Upper lobe of right lung (tissue), 1 donor: ENCODE measurements at places on chromosomes 12 and 14. TPM values are rescaled to one million over a fixed set of nuclear protein-coding genes. Genes with fewer than 3 reads are reported as not detected.

Gene SYT1
- total RNA-seq, result 0.58 TPM

Gene CDK2
- 28.0 TPM for total RNA-seq

DNA sequence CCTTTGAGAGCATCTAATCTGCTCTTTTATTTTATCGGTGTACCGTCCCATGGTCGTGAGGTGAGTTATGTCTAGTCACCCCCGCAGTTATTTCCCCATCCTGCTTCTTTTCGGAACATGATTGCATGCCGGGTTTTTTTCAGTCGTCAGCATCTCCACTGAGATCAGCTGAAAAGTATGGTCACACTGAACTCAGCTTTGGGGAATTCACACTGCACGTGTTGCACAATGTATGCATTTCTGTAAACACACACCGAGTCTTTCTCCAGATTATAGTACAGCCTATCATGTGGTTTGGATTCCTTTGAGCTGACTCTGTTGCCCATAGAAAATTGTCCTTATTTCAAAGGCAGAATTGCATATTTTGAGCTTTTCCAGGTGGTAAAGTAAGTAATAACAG is 24.6 kb downstream of the PLXNC1 start:
- H3K4me1 ChIP-seq, result peaks cover 24% of the 10 kb centered on the region
- H3K27ac ChIP-seq, result peak overlapping the region; percentile 42
- no peak overlapping the region for H3K4me3 ChIP-seq
- no peak for DNase-seq

Gene PAX9
- total RNA-seq, result 0.78 TPM

Gene YLPM1
- 53.0 TPM for total RNA-seq

Gene ARHGDIB
- total RNA-seq, result 228 TPM

Gene TAS2R7
- total RNA-seq, result not detected

Gene OSGEP
- 33.8 TPM for total RNA-seq

GRCh38 chr14:92501891-92502351 is 11.7 kb upstream of the RIN3 start:
- H3K27me3 ChIP-seq, result no peaks in the 10 kb centered on the region
- H3K4me3 ChIP-seq, result no peak overlapping the region
- no peak for DNase-seq
- H3K4me1 ChIP-seq, result peaks cover 7% of the 10 kb centered on the region
- H3K36me3 ChIP-seq, result no peaks in the 10 kb centered on the region
- H3K27ac ChIP-seq, result no peak overlapping the region

Gene HNF1A
- not detected for total RNA-seq

GRCh38 chr14:67192366-67192765 is 3.1 kb downstream of the GARIN2 start:
- no peaks in the 10 kb centered on the region for H3K4me1 ChIP-seq
- no peak overlapping the region for H3K4me3 ChIP-seq
- H3K27ac ChIP-seq, result no peak overlapping the region

Gene ARHGEF25
- 16.3 TPM for total RNA-seq

DNA sequence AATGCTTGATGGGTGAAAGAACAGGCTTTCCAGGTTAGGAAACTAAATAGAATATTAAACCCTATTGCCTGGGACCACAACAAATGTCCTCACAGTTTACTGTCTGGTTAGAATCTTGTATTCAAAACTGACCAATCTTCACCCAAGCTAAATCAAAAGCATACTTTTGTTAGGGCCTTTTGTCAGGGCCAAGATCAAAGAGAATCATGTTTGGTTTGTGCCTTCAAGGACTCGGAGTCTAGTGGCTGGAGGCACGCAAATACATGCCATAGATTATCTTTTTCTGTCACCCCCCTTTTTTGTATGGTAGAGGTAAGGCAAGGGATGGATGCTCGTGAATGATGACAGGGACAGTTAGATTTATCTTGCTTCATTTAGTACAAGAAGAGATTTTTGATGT is 51.1 kb upstream of the AKAP6 start:
- H3K36me3 ChIP-seq, result no peaks in the 10 kb centered on the region
- H3K27ac ChIP-seq, result no peak overlapping the region
- H3K27me3 ChIP-seq, result no peaks in the 10 kb centered on the region
- no peak for DNase-seq
- H3K4me3 ChIP-seq, result no peak overlapping the region

GRCh38 chr12:87802721-87803011 is 226.5 kb downstream of the C12orf50 start:
- no peaks in the 10 kb centered on the region for H3K27me3 ChIP-seq
- H3K36me3 ChIP-seq, result no peaks in the 10 kb centered on the region
- no peaks in the 10 kb centered on the region for H3K4me1 ChIP-seq
- H3K4me3 ChIP-seq, result no peak overlapping the region
- no peak overlapping the region for H3K27ac ChIP-seq

- H3K4me1 ChIP-seq, result peaks cover 40% of the 10 kb centered on the region
- H3K4me3 ChIP-seq, result no peak overlapping the region
- H3K27me3 ChIP-seq, result no peaks in the 10 kb centered on the region
- DNase-seq, result no peak
These were observed 108.5 kb downstream of the DACT1 start for GRCh38 chr14:58746261-58746660.

Gene SUDS3
- 28.8 TPM for total RNA-seq

Gene EML1
- 42.2 TPM for total RNA-seq

DNA sequence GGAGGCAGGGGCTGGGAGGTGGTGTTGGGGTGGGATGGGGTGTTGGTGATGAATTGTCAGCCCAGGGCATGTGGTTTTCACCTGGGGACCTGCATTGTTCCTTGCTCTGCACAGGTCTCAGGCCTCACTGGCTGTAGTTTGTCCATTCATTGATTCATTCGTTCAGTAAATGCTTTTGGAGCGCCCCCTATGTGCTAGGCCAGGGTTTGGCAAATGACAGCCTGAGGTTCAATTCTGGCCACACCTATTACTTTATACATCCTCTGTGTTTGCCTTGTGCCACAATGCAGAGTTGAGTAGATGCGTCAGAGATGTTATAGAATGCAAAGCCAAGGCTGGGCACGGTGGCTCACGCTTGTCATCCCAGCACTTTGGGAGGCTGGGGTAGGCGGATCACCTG is 4.7 kb downstream of the ADCK1 start:
- DNase-seq, result no peak
- H3K4me1 ChIP-seq, result peaks cover under 1% of the 10 kb centered on the region
- H3K27me3 ChIP-seq, result no peaks in the 10 kb centered on the region
- no peak overlapping the region for H3K27ac ChIP-seq

DNA sequence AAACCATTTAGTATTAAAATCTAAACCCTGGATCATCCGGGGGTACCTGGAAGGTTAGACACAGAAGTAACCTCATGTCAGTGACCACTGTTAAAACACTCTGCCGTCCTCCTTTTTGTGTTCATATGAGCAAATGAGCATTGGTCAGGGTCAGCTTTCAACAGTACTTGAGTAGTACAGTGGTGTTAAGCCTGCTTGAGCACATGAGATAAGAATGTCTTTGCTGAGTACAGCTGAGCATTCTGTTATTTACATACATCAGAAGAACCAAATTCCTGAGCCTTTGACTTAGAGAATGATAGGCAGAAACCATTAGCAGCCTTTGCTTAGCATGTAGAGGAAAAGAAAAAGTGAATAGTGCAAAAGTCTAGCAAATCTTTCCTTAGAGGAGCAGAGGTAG is 38.6 kb upstream of the LRTM2 start:
- H3K4me1 ChIP-seq, result peaks cover 16% of the 10 kb centered on the region
- H3K27me3 ChIP-seq, result no peaks in the 10 kb centered on the region
- no peak for DNase-seq
- H3K27ac ChIP-seq, result no peak overlapping the region

DNA sequence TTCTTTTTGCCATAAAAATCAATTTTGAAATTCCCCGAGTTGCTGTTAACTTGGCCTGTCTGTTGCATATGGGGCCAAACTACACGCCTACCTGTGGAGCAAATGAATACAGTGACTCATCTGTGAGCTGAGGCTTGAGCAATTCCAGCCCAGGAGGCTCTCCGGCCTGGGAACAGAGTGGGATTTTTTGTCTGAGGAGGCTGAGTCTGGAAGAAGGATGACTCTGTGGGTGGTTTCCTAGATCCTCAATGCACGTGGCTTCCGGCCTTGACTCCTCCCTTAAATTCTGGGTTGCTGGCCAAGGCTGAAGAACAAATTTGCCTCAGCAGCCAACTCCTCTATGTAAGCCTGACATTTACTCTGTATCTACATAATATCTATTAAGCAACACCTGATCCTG is 124.1 kb downstream of the SSPN start:
- H3K4me3 ChIP-seq, result no peak overlapping the region
- peaks cover 4% of the 10 kb centered on the region for H3K4me1 ChIP-seq
- peak; percentile 63 for DNase-seq
- H3K36me3 ChIP-seq, result no peaks in the 10 kb centered on the region
- no peak overlapping the region for H3K27ac ChIP-seq
- H3K27me3 ChIP-seq, result no peaks in the 10 kb centered on the region

GRCh38 chr12:75720812-75721641 is 209.6 kb upstream of the KRR1 start:
- no peaks in the 10 kb centered on the region for H3K36me3 ChIP-seq
- no peak overlapping the region for H3K27ac ChIP-seq
- no peak overlapping the region for H3K4me3 ChIP-seq
- peaks cover 25% of the 10 kb centered on the region for H3K4me1 ChIP-seq
- no peaks in the 10 kb centered on the region for H3K27me3 ChIP-seq

DNA sequence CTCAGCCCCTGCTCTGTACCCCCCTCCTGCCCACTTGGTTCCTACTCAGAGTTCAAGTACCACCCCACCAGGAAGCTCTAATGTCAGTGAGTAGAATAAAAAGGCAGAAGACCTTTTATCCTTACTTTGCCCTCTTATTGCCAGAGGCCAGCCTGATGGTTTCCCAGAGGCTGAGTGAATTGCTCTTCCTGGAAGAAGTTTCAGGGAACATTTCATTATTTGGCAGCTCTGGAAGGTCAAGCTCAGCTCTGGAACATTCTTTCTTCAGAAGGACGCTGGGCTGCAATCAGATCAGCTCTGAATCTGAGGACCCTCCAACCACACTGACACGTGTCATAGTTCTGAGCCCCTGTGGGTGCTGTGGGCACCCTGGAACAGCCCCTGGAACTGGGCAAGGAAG is 188.9 kb downstream of the ETV6 start:
- no peaks in the 10 kb centered on the region for H3K27me3 ChIP-seq
- peaks cover 65% of the 10 kb centered on the region for H3K4me1 ChIP-seq
- H3K36me3 ChIP-seq, result peaks cover 4% of the 10 kb centered on the region
- no peak overlapping the region for H3K4me3 ChIP-seq

DNA sequence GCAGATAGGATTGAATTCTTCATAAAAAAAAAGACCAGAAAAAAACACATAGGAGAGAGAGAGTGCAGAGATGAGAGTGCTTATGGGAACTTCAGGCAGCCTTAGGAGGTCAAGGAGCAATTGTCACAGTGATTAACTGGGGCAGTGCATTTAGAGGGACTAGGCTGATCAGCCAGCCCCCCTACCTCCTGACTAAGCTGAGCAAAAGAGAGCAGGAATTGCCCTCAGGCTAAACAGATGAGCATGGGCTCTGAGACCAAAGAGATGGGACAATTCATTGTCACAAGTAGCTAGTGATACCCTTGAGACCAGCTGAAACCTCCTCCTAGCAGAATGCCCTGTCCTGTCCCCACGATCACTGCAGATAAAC is 124.0 kb downstream of the BTG1 start:
- no peaks in the 10 kb centered on the region for H3K36me3 ChIP-seq
- H3K4me3 ChIP-seq, result no peak overlapping the region
- H3K27ac ChIP-seq, result no peak overlapping the region
- H3K27me3 ChIP-seq, result no peaks in the 10 kb centered on the region
- no peaks in the 10 kb centered on the region for H3K4me1 ChIP-seq

DNA sequence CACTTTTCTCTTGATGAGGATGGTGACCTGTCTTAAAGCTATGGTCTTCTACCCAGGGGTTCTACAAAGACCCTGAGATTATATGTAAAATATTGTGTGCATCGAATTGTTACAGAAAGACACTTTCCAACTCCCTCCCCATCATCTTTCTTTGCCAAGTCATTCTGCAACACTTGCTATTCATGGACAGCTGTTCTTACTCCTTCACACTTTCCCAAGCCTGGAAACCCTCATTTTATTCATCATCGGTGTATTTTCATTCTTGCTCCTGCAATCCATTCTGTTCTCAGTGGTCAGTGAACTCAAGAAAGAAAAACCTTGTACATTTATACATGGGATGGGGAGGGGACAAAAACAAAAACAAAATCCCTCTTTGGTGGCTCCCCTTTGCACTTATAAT is 90.5 kb upstream of the STXBP6 start:
- no peaks in the 10 kb centered on the region for H3K27me3 ChIP-seq
- H3K27ac ChIP-seq, result no peak overlapping the region
- no peak overlapping the region for H3K4me3 ChIP-seq
- no peak for DNase-seq
- H3K4me1 ChIP-seq, result no peaks in the 10 kb centered on the region

- DNase-seq, result no peak
- no peaks in the 10 kb centered on the region for H3K27me3 ChIP-seq
- no peaks in the 10 kb centered on the region for H3K36me3 ChIP-seq
- H3K4me3 ChIP-seq, result no peak overlapping the region
These were observed 206.4 kb downstream of the BCL11B start for GRCh38 chr14:99065551-99065950.

- H3K27me3 ChIP-seq, result no peaks in the 10 kb centered on the region
- H3K36me3 ChIP-seq, result no peaks in the 10 kb centered on the region
- H3K4me3 ChIP-seq, result no peak overlapping the region
- H3K4me1 ChIP-seq, result no peaks in the 10 kb centered on the region
- H3K27ac ChIP-seq, result no peak overlapping the region
These were observed 35.0 kb downstream of the EPS8 start for GRCh38 chr12:15754233-15754632.

DNA sequence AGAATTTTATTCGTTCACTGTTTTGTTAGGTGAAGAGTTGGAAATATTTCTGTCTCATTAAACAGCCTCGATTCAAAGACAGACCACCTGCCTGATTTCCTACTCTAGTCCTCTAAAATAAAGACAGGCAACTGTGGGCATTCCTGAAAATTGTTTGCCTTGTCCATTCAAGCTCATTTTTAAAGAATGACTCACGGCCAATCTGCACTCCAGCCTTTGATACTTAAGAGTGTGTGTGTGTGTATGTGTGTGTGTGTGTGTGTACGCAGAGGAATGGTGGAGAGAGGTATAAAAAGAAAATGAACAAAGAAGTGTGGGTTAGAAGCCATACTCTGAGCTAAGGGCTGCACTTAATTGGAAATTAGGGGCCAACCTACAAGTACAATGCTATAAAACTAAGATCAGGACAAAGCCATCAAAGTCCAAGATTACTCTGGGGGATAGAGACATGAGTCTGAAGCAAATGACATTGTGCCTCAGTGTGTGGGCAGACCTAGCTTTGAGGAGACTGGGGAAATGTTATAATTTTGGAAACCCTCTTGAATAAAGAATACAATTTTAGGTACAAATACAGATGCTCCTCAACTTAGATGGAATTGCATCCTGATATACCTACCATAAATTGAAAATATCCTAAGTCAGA is 45.6 kb upstream of the SOCS2 start:
- H3K4me3 ChIP-seq, result no peak overlapping the region
- H3K27ac ChIP-seq, result no peak overlapping the region
- no peaks in the 10 kb centered on the region for H3K27me3 ChIP-seq
- H3K36me3 ChIP-seq, result no peaks in the 10 kb centered on the region
- no peak for DNase-seq

- no peaks in the 10 kb centered on the region for H3K27me3 ChIP-seq
- H3K4me1 ChIP-seq, result peaks cover 5% of the 10 kb centered on the region
- DNase-seq, result no peak
- no peak overlapping the region for H3K27ac ChIP-seq
- peak overlapping the region; percentile 44 for H3K4me3 ChIP-seq
These were observed 6.4 kb upstream of the ZNF385A start for GRCh38 chr12:54390668-54391551.

GRCh38 chr12:100382338-100382737 is 25.5 kb downstream of the SLC17A8 start:
- no peaks in the 10 kb centered on the region for H3K27me3 ChIP-seq
- no peak overlapping the region for H3K27ac ChIP-seq
- no peak overlapping the region for H3K4me3 ChIP-seq
